ENCODE measurements at places on chromosomes 1 and 21. TPM values are rescaled to one million over a fixed set of nuclear protein-coding genes. Genes with fewer than 3 reads are reported as not detected.

The FCRL5 gene
- total RNA-seq = not detected

The DVL1 gene
- 58.5 TPM for total RNA-seq

The FCRL6 gene
- 0.60 TPM for total RNA-seq

The GBP7 gene
- not detected for total RNA-seq

The GOLPH3L gene
- 27.6 TPM for total RNA-seq

The KCNE1 gene
- 1.0 TPM for total RNA-seq

The LMX1A gene
- total RNA-seq = not detected

The LBR gene
- total RNA-seq = 73.4 TPM

The TDRD10 gene
- 0.31 TPM for total RNA-seq

GRCh38 chr21:15009837-15010363 lies 54.9 kb downstream of the NRIP1 start:
- no peak for DNase-seq

- DNase-seq = no peak
These were observed 122.3 kb downstream of the ZMYM4 start for GRCh38 chr1:35390600-35391494.

GRCh38 chr1:30629501-30629900 lies 93.9 kb downstream of the MATN1 start:
- no peak for DNase-seq

DNA sequence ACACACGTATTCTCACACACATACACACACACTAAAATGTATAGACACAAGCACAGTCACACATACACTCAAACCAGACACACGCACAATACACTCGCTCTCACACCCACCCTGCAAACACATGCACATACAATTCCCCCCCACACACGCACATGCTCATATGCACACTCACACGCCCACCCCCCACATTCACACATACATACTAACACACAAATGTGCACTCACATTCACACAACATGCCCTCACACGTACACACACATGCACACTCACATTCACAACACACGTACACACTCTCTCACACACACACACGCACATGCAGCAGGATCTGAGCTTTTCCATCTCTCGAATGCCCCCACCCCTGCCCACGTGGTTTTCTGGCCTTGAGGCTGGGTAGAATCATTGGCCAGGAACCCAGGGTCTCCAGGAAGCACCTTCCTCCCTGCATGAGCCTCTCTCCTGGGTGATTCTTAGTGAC lies 589.7 kb downstream of the PTPRU start:
- DNase-seq = no peak

GRCh38 chr1:17419626-17420328 lies 19.7 kb downstream of the RCC2 start:
- DNase-seq = peak; percentile 48

GRCh38 chr21:36759348-36760083 lies 60.6 kb downstream of the SIM2 start:
- DNase-seq = no peak

DNA sequence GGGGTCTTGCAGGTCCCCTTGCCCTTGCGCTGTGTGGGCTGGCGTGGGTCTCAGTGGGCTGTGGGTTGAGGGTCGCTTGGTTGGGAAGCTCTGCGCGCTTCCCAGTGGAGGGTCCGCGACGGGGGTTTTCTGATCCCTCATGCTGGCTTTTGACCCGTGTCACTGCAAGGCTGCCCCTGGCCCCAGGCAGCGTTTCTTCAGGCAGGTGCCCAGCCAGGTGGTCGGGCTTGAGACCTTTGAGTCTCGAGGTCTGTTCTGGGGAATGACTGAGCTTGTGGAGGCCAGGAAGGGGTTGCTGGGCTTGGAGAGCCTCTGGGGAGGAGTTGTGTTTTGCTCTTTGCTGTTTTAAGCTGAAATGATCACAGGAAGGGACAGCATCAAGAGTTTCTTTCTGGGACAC lies 5.3 kb downstream of the SKI start:
- DNase-seq = no peak

GRCh38 chr1:202834771-202835547 lies 24.2 kb downstream of the PCAT6 start:
- DNase-seq = no peak

DNA sequence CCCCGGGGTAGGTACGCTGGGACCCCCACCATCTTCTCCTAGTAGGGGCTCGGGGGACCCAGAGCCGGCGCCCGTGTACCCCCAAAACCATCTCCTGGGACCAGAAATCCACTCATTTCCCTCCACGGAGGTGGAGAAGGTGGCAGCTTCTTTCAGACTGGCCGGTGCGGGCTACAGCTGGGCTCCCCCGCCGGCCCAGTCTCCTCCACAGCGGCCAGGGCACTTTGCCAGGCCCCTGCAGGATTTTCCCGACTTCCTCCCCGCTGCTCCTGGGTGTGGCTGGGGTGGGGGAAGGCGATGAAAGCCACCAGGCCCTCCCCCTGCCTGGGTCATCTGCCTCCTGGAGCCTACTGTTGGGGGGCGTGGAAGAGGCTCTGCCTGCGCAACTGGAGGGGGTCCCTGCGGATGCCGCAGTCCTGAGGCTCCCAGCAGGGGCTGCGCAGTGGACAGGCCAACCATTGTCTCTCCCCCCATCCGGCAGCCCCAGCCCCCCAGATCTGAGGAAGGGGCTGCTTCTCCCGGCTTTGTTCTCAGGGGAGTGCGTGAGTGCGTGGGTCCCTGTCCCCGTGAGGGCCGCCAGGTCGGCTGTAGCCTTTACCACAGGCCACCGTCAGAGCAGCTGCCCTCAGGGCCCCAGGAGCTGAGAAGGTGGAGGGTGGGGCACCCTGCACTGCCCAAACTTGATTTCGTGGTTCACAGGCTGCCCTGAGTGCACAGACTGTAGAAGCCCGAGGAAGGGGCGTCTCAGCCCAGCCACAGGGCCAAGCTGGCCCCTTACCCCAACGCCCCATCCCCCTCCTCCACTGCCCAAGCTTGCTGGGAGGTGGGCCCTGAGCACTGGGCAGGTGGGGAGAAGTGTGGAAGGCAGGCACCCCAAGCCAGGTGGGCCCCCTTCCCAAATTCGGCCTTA lies 1.3 kb downstream of the AGRN start:
- DNase-seq = no peak

- DNase-seq = no peak
These were observed 89.2 kb downstream of the ACTL8 start for GRCh38 chr1:17844185-17844826.

DNA sequence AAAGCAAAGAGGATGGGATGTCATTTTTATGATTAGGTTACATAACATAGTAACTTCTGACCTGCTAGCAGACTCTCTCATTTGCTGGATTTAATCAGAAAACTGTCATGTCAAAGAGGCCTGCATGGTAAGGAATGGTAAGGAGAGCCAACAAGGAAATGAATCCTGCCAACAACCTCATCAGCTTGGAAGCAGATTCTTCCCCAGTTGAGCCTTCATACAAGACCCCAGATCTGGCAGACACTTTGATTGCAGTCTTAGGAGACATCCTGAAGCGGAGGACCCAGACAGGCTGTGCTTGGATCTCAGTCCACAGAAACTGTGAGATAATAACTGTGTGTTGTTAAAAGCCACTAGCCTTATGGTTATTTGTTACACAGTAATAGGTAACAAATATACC lies 27.6 kb upstream of the MARK1 start:
- DNase-seq = no peak

DNA sequence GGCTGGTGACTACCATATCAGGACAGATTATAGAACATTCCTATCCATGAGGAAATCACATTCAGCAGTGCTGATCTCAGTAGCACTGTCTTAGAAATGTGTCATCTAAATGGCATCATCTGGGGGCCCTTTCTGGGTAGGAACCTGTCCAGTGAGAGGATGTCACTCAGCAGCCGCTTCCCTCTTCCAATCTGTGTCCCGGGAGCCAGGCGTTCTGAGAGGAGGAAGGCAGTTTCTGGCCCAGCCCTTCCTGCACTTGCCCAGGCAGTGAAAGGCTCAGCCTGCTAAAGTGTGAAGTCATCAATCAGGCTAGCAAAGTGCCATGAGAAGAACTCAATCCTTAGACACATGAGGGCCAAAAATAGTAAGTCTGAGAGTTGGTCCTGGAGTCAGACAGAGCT lies 25.6 kb downstream of the RAB4A start:
- DNase-seq = no peak

DNA sequence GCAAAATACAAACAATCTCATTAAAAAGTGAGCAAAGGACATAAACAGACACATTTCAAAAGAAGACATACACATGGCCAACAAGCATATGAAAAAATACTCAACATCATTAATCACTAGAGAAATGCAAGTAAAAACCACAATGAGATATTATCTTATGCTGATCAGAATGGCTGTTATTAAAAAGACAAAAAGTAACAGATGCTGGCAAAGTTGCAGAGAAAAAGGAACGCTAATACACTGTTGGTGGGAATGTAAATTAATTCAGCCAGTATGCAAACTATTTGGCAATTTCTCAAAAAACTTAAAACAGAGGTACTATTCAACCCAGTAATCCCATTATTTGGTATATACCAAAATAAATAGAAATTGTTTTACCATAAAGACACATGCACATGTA lies 32.2 kb upstream of the TNFSF18 start:
- DNase-seq = no peak

DNA sequence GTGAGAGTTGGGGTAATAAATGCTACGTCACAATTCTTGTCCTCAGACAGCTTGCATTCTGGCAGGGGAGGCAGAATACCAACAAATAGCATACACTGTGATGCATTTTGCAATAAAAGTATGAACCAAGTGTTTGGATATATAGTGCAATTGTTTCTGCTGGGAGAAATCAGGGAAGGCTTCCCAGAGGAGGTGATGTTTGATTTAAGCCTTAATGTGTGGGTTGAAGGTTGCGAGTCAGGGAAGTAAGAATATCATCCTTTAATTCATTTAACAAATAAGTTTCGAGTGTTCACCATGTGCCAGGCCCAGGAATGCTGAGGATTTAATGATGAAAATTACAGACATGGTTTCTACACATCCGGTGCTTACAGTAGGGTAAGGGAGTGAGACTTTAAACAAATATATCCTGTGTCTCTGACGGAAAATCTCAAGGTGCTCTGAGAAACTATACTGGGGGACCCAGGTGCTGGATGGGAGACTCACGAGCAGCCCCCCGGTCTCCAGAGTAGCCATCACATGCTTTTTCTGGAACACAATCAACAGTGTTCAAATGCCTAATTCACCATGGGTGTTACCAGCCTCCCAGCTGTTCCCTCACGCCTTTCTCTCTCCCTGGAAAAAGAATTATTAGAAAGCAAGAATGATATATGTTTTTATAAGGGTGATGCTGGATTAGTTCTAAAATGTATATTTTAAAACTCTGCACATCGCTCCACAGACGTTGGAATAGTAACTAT lies 31.7 kb downstream of the RASSF5 start:
- no peak for DNase-seq

GRCh38 chr1:62800825-62801306 lies 16.9 kb downstream of the ATG4C start:
- DNase-seq = no peak

- peak; percentile 62 for DNase-seq
These were observed 115.6 kb downstream of the PGBD5 start for GRCh38 chr1:230310381-230311163.

DNA sequence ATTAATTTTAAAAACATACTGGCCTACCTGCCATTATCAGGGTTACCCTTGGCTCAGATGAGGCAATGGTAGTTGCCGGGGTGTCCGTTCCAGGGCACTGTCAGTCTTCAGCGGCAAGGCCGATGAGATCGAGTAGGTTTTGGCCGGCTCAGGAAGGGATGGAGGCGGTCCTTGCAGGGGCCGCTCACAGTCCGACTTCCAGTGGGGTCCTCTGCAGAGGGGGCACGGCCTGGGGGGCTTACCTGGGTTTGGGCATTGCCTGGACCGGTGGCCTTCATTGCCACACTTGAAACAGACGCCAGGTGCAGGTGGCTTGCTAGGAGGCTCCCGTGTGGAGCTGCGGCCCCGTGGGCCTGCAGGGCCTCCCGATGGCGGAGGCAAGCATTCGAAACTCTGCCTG lies 2.5 kb downstream of the ERVH48-1 start:
- DNase-seq = no peak

DNA sequence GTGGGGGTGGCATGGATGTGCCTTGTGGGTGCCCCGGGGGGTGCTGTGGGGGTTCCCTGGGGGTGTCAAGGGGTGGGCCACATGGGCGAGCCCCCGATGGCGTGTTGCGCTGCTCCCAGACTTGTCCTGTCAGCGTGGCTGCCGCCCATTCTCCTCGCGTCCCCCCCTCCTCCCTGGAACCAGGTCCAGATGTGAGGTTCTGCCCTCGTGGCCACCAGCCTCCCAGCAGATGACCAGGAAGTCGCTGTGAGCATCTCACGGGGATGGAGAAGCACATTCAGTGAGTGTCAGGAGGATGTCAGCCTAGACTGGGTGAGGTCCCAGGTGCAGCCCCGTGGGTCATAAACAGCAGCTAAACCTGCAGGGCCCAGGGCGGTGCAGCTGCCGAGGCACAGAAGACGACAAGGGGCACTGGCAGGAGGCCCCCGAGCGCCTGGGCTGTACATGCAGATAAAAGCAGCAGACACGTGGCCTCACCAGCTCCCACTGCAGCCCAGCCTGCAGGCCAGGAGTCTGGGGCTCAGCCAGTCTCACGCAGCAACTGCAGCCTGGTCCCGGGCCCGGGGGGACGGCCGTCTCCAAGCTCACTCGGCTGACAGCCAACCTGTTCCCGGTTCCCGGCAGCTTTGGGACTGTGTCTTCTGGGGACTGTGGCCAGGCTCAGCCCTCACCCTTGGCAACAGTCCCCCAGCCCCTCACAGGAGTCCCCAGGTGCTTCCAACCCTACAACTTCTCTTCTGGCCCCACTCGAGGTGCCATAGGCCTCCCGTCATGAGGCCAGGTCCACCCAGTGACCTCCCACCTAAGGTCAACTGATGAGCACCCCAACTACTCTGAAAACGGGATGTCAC lies 17.5 kb upstream of the COL6A2 start:
- no peak for DNase-seq

DNA sequence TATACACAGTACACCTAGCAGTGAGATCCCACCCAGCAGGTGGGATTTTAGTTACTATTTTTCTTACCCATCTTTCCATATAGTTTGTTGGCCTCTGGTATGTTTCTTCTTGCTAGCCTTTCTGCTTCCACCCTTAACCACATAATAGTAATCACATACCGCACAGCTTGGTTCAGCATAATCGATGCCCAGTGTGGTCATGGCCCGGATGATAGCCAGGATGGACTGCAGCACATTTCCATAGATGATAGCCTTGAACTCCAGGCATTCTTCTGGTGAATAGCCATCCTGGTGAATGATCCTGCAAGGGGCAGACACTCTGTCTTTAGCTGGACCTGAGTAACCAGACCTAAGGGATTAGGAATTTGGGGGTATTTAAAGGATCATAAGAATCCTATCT lies 9.5 kb downstream of the GNAT2 start:
- no peak for DNase-seq

DNA sequence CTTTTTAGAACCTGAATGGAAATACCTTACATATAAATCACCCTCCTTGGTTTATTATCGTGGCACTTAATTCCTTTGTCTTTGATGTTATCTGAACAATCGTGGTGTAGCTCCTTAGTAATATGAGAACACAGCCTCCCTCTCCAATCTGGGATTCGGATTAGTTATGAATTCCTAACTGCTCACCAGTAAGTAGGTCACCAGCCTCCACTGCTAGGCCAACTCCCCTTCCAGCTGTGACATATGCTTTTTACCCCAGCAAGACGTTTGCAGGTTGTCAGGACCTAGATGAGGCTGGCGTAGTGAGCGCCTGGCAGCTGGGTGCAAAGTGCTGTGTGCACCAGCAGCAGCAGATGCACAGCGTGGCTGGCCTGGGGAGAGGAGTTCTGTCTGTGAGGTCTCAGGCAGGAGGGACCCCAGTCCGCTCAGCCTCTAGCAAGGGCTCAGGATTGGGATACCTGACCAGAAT lies 38.2 kb downstream of the NTPCR start:
- DNase-seq = no peak

- no peak for DNase-seq
These were observed 261.4 kb upstream of the C1orf174 start for GRCh38 chr1:4161366-4162006.
